ENCODE measurements at places on chromosomes 2 and 18. TPM values are rescaled to one million over a fixed set of nuclear protein-coding genes. Genes with fewer than 3 reads are reported as not detected.

GRCh38 chr18:36153771-36154170 is 24.1 kb downstream of the ELP2 start:
- no peak for DNase-seq

The MC4R gene
- 0.19 TPM for total RNA-seq

The ZNF521 gene
- 86.1 TPM for total RNA-seq

DNA sequence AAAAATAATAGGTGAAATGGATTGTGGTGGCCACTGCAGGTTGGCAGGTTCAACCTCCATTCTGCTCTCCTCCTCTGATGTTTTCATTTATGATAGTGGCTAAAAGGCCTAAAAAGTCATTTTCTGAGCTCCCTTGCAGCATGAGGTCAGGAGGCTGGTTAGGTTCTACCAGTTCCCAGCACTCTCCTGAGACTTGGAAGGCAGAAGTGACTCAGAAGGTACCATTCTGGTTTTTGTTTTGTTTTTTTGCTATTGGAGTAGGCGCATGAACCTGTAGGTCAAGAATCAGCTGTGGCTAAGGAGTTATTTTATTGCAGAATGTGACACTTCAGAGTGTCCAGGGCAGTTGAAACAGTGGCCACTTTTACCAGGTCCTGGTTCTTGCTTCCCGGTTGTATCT is 181.9 kb downstream of the CCDC102B start:
- DNase-seq, result no peak

GRCh38 chr18:46433121-46433826 is 223.7 kb downstream of the LOXHD1 start:
- no peak for DNase-seq

All from neural crest cell (in vitro differentiated cells).